ENCODE measurements at places on chromosomes 3 and 15.

DNA sequence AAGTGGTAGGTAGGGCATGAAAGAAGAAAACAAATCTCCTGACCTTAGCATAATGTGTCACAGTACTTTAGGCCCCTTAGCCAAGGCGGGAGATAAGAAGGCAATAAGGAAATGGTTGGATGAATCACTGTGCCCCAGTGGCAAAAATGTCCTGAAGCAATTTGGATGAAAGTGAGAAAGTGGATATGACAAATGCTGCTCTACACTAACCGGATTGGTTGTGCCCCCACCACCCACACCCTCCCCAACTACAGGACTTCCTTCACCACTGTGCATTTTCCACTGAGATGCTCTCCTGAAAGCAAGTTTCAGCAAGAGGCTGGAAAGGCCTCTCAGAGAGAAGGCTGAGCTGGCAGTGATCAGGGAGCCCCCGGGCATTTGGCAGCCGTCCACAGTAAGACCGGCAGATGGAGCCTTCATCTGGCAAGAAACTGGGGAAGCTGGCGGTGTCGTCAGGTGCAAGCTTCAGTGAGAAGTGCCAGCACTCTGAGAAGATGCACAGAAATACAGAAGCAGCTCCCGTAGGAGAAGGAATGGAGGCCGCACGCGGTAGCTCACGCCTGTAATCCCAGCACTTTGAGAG, 63.8 kb downstream of the ATP1B3 start:
- DNase-seq: peak; percentile 78

DNA sequence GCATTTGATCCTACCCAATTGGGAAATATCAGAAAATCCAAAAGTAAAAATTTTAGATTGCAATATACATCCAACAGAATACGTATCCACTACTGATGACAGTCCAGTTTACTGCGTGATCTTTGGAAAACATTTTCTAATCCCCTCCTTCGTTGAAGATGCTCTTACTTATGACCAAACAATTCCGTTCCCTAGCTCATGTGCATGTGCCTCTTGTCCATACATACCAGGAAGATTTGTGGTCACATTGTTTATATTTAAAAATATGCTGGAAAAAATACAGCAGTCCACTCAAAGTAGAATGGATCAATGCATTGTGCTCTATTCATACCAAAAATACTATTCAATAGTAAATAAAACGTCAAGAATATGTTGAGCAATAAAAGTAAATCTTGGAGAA, 135.3 kb downstream of the CHL1 start:
- DNase-seq: no peak

- DNase-seq: no peak
Observed at GRCh38 chr15:66588537-66588936, 22.7 kb upstream of the LCTL start.

DNA sequence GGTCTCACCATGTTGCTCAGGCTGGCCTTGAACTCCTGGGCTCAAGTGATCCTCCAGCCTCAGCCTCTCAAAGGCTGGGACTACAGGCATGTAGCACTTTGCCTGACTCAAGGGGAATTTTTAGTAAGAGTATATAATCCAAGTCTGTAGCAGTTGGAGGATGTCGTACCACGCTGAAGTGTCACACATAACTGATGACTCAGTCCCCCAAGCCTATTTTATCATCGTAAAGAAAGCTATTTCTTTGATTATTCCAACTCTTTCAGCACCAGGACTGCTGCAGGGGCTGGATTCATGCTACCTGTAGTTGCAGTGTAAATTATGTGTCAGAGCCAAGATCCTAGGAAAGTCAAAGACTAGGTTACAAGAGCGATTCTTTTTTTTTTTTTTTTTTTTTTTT, 1.4 kb upstream of the PRKCI start:
- DNase-seq: peak; percentile 58

- DNase-seq: no peak
Observed at GRCh38 chr3:129378949-129379348, 49.5 kb downstream of the EFCAB12 start.

Measured in fibroblast of skin of right biceps (primary cell).